ENCODE measurements at places on chromosomes 7 and 10. TPM values are rescaled to one million over a fixed set of nuclear protein-coding genes. Genes with fewer than 3 reads are reported as not detected.

Gene ADRA2A
- under 0.01 TPM for total RNA-seq

Gene CCDC172
- not detected for total RNA-seq

Gene ASAH2
- total RNA-seq = 0.47 TPM

Gene SH2B2
- 2.7 TPM for total RNA-seq

Gene NEUROD6
- not detected for total RNA-seq

Gene CYP3A5
- total RNA-seq = not detected
